ENCODE measurements at places on chromosomes 5 and 9. TPM values are rescaled to one million over a fixed set of nuclear protein-coding genes. Genes with fewer than 3 reads are reported as not detected.

DNA sequence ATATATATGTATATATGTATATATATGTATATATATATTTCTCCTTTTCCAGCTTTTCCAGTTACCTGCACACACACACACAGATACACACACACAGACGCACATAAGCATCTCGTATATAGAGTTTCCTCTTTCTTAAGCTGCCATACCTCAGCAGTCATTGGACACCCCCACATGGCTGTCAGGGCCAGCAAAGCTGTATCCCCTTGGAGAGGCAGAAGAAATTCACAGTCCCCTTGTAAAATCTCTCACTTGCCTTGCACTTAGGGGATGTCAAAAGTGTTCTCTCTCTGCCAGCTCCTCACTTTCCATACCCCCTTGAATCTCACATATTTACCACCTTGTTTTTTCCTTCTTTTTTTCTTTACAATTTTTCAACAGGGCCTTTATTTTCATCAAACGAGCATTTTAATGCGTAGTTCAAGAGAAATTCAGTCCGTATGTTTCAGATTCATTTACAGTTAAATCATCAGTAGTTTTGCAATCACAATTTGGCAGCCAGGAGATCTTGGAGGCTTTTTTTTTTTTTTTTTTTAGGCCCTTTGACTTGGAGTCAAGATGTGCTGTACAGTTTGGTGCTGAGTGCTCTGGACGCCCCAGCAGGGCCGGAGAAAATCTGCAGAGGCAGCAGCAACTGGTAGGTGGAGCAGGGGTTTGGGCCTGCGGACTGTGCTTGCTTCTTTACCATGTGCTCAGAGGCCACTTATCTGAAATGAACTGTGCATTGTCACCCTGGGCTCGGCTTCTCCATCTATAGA is 244.9 kb upstream of the KLF4 start:
- peaks cover 26% of the 10 kb centered on the region for H3K4me1 ChIP-seq
- no peaks in the 10 kb centered on the region for H3K36me3 ChIP-seq
- H3K27ac ChIP-seq = no peak overlapping the region
- no peak overlapping the region for H3K4me3 ChIP-seq
- no peaks in the 10 kb centered on the region for H3K27me3 ChIP-seq
- DNase-seq = no peak

- H3K27me3 ChIP-seq = no peaks in the 10 kb centered on the region
- H3K36me3 ChIP-seq = no peaks in the 10 kb centered on the region
- no peak overlapping the region for H3K4me3 ChIP-seq
- H3K4me1 ChIP-seq = peaks cover 26% of the 10 kb centered on the region
- no peak for DNase-seq
- no peak overlapping the region for H3K27ac ChIP-seq
Measured at GRCh38 chr9:4538621-4539020, 48.4 kb downstream of the SLC1A1 start.

GRCh38 chr9:134943836-134944235 is 26.1 kb upstream of the FCN1 start:
- H3K4me3 ChIP-seq = no peak overlapping the region
- H3K27me3 ChIP-seq = peaks cover 31% of the 10 kb centered on the region
- H3K36me3 ChIP-seq = no peaks in the 10 kb centered on the region
- H3K27ac ChIP-seq = no peak overlapping the region

GRCh38 chr5:122668552-122668951 is 106.3 kb upstream of the SNX2 start:
- H3K4me1 ChIP-seq = no peaks in the 10 kb centered on the region
- H3K4me3 ChIP-seq = no peak overlapping the region
- peaks cover 3% of the 10 kb centered on the region for H3K27me3 ChIP-seq
- no peak overlapping the region for H3K27ac ChIP-seq

The SOX30 gene
- 5.8 TPM for total RNA-seq

The ALAD gene
- 8.7 TPM for total RNA-seq
